ENCODE measurements at places on chromosomes 16 and 17.
A peak's percentile ranks its signal among the peaks of the same experiment; 100 is the strongest.

- DNase-seq: no peak
Observed at GRCh38 chr16:11007714-11008280, 63.4 kb downstream of the CLEC16A start.

- no peak for DNase-seq
Observed at GRCh38 chr17:6592173-6592572, 35.8 kb upstream of the PITPNM3 start.

- no peak for DNase-seq
Observed at GRCh38 chr17:45918241-45918745, 23.9 kb downstream of the MAPT start.

DNA sequence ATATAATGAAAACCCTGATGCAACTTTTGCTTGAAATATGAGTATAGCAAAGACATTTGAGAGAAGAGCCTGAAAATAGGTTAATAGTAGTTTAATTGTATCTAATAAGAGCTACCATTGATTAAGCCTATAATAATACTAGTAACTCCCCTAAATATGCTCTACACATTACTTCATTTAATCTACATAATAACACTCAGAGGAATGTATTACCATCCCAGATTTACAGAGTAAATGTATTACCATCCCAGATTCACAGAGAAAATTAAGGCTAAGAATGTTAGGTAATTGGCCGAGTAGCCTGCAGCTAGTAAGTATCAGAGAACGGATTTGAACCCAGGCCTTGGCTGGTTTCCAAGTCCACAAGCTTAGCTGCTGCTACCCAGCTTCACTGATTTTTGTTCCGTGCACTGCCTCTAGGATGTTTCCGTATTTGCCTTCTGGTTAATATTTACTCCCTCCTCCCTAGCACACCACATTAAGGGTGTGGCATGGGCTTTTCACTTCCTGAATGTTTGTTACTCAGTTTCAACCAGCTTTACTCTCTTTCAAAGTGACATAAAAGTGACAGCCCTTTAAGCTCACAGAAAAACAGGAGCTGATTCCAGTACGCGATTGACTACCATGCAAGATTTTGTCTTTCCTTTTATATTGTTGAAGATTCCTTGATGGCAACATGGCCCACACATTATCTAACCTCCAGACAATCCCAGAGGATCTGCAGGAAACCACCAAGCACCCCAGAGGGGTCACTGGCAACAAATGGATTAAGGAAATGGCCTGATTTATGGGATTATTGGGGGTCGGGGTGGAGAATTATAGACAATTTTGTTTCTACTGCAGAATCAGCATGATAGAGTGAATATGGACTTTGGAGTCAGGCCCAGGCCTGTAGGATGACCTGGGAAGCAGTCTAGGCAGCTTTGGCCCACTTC lies 26.7 kb upstream of the TOX3 start:
- no peak for DNase-seq

DNA sequence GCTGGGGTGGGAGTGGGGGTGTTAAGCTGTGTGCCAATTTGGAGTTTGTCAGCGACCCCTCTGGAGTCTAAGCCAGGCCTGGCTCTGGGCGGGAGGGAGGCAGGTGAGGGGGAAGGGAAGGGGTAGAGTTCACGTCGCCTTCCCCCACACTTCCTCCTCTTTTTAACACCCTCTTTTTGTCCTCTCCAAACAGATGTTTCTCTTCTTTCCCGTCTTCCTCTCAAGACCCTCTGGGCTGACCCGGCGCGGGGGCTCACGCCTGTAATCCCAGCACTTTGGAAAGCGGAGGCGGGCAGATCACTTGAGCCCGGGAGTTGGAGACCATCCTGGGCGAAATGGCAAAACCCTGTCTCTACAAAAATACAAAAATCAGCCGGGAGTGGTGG lies 3.3 kb downstream of the HOXB1 start:
- no peak for DNase-seq

- DNase-seq: no peak
Observed at GRCh38 chr17:5378566-5379207, 40.8 kb downstream of the NUP88 start.

GRCh38 chr17:48384164-48384563 lies 45.9 kb downstream of the SKAP1 start:
- DNase-seq: no peak

DNA sequence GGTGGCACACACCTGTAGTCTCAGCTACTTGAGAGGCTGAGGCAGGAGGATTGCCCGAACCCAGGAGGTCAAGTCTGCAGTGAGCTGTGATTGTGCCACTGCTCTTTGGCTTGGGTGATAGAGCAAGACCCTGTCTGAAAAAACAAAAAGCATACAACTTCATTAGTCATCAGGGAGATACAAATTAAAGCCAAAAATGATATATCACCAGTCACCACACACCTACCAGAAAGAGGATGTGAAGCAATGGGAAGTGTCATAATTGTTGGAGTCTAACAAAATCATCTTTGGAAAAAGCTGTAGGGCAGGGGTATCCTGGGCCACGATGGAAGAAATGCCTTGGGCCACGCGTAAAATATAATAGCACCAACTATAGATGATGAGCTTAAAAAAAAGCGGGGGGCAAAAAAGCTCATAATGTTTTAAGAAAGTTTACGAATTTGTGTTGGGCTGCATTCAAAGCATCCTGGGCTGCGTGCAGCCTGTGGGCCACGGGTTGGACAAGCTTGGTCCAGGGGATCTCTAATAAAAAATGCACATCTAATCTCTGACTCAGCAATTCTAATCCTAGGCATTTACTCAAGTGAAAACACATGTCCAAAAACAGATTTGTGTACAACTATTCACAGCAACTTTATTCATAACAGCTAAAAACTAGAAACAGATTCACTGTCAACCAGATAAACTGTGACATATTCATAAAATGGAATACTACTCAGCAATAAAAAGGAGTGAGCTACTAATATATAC lies 65.9 kb downstream of the HIC1 start:
- no peak for DNase-seq

GRCh38 chr17:48544349-48545021 lies 424 bp downstream of the HOXB2 start:
- DNase-seq: peak; percentile 76

GRCh38 chr16:78645657-78646056 lies 546.2 kb downstream of the WWOX start:
- no peak for DNase-seq

All from hematopoietic multipotent progenitor cell treated with erythropoietin and hydrocortisone succinate and interleukin-3 and kit ligand, for 6 days (in vitro differentiated cells).